ENCODE measurements at places on chromosomes 12 and 14.

GRCh38 chr12:109804820-109805761 is 28.1 kb downstream of the TRPV4 start:
- DNase-seq, result peak; percentile 69

GRCh38 chr12:131920157-131920508 is 8.9 kb upstream of the PUS1 start:
- no peak for DNase-seq

- DNase-seq, result no peak
These were observed 605.5 kb upstream of the USP15 start for GRCh38 chr12:61654698-61655097.

GRCh38 chr14:96213871-96214465 is 9.3 kb downstream of the BDKRB2 start:
- DNase-seq, result no peak

GRCh38 chr12:125336246-125336645 is 271.0 kb downstream of the AACS start:
- DNase-seq, result no peak

GRCh38 chr14:73877790-73878189 is 8.9 kb upstream of the ZNF410 start:
- no peak for DNase-seq

GRCh38 chr12:117658226-117658625 is 296.8 kb upstream of the NOS1 start:
- DNase-seq, result no peak

- DNase-seq, result no peak
These were observed 160.6 kb upstream of the SYT1 start for GRCh38 chr12:78703820-78704525.

GRCh38 chr12:30694412-30695198 is 1.1 kb downstream of the IPO8 start:
- peak; percentile 5 for DNase-seq
